ENCODE measurements at places on chromosomes 2 and 18. TPM values are rescaled to one million over a fixed set of nuclear protein-coding genes. Genes with fewer than 3 reads are reported as not detected.
A peak's percentile ranks its signal among the peaks of the same experiment; 100 is the strongest.

DNA sequence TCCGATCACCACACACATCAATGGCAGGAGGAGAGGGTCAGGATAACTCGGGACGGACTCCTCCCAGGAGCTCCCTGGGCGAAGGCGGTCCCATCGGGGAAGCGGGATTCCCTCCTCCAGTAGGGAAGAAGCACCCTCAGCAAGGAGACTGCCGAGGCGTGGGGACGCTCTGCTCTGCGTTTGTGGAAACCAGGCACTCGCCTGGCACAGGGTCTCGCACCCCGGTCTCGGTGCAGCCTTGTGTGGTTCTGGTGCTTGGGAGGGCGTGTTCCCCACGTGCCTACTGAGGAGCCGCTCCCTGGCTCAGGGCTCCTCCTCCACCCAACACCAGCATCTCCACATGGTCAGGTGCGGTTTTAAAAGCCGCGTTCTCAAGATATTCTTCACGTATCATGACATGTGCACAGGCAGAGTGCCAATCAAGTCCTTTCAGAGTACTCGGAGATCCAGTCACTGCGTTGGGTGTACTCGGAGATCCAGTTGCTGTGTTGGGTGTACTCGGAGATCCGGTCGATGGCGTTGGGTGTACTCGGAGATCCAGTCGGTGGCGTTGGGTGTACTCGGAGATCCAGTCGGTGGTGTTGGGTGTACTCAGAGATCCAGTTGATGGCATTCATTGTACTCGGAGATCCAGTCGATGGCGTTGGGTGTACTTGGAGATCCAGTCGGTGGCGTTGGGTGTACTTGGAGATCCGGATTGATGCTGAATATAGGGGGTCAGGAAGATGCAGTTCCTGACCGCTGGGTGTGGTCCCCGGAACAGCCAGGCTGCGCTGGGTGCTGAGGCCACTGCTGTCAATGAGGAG lies 117.5 kb downstream of the RTP5 start:
- peak; percentile 37 for DNase-seq

GRCh38 chr18:24465486-24465885 lies 5.0 kb downstream of the HRH4 start:
- no peak for DNase-seq

DNA sequence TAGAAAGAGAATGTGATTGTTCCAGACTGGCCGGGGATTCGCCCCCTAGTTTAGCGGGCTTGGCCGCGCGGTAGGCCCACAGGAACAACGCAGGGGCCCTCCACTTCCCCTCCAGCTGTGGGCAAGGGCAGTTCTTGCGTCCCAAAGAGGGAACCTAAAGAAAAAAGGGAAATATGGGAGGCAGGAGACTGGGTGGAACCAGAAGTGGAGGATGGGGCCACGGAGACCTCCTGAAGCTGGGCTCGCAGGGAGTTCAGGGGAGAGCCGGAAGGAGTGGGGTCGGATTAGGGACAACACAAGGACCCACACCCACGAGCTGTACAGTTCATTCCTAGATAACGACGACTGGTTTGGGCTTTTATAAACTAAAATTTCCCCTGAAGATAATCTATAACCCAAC lies 18.2 kb downstream of the GNLY start:
- DNase-seq: no peak

DNA sequence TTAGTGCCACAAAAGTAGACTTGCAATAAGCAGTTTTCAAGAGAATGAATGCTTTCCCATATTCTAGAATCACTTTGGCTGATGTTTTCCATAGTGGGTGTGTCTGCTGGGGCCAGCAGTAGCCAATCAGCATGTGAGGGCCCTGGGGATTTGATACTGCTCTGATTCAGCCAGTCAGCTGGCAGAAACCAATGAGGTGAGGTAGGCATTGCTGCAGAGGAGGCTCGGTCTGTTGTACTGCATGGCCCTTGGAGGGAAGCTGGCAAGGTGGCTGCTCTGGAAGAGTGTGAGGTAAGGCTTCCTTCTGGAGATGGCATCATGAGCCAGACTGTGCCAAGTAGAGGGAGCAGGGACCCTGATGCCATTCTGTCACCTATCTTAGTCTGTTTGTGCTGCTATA lies 22.7 kb downstream of the TMEM87B start:
- no peak for DNase-seq

DNA sequence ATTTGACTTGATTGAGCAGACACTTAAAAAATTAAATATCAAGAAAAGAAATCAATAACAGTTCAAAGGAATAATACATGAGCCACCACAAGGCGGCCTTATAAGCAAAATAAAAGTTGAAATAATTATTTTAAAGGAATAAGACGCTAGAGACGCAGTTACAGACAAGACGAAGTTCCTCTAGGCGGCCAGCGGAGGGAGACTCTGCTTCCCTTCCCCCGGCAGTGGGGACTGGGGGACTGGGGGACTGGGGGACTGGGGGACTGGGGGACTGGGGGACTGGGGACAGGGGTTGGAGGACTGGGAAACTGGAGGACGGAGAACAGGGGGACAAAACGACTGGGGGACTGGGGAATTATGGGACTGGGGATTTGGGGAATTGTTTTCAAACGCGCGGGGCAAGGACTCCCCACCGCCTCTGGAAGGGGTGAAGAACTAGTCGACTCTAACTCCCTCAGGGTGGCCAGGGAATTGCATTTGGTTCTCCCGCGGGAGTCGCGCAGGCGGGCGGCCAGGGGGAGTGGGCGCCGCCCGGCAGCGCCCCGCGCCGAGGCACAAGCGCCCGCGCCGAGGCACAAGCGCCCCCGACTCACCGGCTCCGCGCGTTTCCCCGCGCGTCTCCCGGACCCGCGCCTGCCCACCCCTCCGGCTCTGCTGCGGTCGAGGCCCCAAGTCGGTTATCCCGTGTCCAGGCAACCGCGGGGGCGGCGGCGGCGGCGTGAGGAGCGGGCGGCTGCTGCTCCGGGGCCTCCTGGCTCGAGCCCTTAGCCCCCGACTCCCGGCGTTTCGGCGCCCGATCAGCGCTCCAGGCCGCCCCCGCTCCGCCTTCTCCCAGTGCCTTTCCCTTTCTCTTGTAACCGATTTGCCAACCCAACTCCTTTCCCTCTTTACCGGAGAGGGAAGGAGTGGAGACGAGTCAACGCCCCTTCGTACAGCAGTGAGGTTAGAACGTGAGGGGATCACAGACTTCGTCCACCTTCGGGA lies at the start of gene CCDC178:
CCDC178 (minus strand) TSS at position 662 of the 984 bp plus-strand sequence. CDS start 28,633 bp downstream, outside the sequence.
- DNase-seq: no peak

GRCh38 chr18:44568986-44569385 lies 111.7 kb upstream of the SETBP1 start:
- no peak for DNase-seq

- DNase-seq: no peak
Observed at GRCh38 chr18:42534313-42534712, 579.3 kb downstream of the PIK3C3 start.

GRCh38 chr2:228628682-228629081 lies 447.2 kb upstream of the SPHKAP start:
- DNase-seq: no peak

DNA sequence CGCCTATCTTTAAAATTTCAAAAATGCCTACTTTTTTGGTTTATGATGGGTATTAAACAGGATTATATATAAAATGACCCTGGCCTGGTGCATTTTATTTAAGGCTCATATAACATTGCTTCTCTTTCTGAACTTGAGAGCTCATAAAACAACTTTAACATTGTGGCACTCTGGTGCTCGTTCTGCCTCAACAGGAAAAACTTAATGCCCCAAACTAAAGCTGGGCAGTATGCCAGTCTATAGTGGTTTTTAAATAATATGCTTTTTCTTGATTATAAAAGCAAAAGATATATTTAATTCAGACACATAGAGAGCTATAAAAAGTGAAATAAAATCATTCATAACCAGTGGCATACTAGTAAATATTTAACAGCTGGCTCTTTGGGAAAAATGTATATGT lies 269.3 kb upstream of the GULP1 start:
- no peak for DNase-seq

GRCh38 chr2:20091305-20091991 lies 40.0 kb upstream of the LAPTM4A start:
- no peak for DNase-seq

DNA sequence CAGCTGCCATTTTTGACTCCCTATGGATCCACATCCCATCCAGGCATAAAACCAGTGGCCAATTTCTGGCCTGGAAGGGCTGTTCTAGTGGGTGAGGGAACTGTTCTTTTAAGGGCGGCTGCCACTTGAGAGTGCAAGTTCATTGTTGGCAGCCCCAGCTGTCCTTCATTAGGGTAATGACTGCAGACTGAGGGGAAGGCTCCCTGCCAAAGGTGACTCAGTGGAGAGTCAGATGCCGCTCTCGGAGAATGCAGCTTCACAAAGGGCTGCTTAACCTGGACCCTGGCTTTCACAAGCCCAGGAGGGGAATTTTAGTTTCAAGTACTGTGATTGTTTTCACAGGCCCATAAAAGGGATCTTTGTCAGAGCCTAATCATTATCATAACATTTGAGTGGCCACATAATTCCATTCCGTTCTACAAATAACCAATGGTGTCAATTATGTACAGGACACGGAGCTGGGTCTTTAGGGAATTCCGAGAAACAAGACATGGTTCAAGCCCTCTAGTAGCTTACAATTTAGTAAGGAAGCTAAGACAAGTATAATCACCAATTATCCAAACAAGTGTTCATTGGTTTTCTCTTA lies 235.7 kb downstream of the CDCA7 start:
- DNase-seq: no peak

DNA sequence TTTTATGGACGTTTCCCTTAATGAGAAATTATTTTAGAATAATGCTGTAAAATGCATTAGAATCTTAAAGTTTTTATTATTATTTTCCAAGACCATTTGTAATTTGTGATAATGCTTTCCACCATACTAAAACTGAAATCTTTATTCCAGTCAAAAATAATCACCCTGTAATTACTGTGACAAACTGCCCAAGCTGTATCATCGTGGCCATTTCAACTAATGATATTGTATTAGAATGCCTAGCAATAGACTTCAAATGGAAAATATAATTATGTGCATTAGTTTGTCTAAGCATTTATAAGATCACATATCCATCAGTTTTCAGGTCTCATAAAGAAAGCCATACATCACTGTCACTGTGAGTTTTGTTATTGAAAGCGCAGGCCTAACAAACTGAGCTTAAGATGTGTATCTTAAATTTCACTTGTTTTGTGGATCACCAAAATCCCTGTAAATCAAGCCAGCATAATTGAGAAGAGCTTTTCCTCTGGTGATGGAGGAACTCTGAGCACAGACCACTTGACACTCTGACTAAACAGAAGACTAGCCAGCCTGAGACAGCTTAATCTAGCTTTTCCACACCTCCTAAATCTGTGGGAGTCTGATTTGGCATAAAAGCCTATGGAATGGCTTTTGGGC lies 1312.2 kb upstream of the ACVR2A start:
- DNase-seq: no peak

DNA sequence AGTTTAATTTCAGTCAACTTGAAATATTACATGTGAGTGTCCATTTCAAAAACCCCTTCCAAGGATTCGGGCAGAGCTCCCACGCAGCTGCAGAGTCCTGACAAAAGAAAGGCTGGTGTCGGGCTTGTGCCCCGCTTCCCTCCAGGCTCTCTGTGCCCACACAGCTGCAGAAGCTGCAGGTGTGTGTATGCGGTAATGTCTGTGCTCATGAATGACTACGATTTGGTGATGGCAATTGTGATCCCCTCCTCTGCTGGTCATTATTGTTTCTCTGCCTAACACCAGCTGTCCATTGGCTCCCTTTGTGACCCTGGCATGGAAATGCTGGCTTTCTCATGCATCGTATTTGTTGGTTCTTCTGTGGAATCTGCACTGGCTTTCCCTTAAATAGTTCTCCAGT lies 224.8 kb downstream of the NUP35 start:
- DNase-seq: no peak

DNA sequence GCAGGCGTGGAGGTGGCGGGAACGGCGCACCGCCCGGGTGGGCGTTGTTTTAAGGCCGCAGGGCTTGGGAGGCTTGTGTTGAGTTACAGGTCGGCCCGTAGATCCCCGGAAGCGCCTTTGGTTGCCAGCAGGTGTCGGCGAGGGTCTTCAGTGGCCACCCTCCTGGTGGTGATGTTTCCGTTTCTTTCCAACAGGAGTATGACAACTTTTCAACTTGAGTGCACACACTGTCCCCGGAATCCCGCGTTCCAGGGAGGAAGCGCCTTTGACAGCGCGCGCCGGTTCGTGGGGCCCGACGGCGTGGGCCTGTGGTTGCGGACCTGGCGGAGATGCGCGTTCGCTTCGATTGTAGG lies 1.0 kb upstream of the HDAC4 start:
- no peak for DNase-seq

GRCh38 chr2:72173640-72174321 lies 26.1 kb upstream of the CYP26B1 start:
- no peak for DNase-seq

DNA sequence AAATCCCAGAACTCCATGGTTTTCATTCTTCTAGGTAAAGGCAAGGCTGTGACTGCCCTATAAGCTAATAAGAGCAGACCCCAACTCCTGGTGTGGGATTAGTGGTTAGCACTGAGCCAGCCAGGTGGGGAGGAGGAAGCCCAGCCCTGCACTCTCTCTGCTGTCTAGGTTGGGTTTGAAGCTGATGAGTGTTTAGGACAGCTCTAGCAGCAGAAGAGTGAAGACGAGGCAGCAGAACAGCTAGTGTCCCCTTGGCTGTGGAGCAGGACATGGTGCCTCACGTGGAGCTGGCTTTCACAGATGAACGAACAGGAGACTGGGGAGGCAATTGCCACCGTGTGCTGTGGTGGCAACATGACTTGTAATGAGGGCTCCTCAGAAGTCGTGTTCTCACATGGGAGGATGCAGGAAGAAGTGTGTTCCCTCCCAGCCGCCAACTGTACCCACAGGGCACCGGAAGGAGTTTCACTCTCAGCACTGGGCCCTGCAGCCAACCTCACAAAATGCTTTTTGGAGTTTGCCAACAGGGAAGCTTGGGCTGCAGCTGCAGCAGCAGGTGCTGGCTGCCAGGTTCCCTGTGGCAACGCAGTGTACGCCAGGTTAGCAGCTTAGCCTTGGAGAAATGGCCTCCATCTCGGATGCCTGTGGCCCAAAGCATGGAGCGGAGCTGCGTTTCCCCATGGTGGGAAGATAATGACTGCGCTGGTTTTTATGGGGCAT lies 328.2 kb downstream of the SETBP1 start:
- DNase-seq: peak; percentile 24

DNA sequence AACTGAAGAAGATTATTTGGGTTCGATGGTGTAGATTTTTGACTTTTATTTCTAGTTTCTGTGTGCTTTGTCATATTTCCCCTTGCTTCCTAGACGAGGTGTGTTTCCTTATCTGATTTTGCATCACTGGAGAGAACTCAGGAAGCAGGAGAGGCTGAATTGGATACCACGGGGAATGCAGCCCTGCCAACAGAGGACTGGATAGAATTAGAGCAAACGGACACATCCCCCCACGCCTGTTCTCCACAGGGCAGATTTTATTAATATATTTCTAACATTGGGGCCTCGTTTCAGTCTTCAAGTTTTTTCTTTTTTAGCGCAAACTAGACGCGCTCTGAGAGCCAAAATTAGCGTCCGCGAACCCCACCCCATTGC lies 678 bp upstream of the VAPA start:
- no peak for DNase-seq

Gene WDR7
- total RNA-seq: 48.0 TPM

Gene VWA3B
- total RNA-seq: not detected

Gene MRO
- total RNA-seq: not detected

Gene SERPINB10
- total RNA-seq: not detected

Gene TUBB8B
- total RNA-seq: 0.49 TPM

Gene SPHKAP
- not detected for total RNA-seq

Gene DPP4
- 1.2 TPM for total RNA-seq

Data from B cell (primary cell).